ENCODE measurements at places on chromosomes 11 and 22.

DNA sequence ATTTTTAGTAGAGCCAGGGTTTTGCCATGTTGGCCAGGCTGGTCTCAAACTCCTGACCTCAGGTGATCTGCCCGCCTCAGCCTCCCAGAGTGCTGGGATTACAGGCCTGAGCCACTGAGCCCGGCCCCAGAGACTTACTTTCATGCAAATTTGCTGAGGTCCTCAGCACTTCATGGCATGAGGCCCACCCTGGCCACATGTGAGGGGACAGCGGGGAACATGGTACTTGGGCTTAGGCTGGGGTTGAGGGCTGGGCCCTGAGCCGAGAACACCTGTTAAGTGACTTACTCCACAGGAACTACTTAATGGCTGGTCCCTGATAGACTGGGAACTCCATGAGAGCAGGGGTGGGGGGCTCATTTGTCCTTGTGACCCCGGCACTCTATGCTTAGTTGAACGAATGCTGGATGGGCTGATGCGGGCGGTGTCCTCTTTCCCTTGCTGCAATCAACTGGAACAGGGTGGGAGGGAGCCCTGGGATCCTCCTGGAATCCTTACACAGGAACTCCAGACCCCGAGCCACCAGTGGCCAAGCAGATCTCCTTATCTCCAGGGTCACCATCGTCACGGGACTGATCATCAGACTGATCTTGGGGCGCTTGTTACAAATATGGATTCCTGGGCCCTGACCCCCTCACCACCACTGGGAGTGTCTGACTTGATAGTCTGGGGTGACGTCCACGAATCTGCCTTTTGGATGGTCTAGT is 1.0 kb downstream of the VSIG10L2 start:
- no peak for DNase-seq

DNA sequence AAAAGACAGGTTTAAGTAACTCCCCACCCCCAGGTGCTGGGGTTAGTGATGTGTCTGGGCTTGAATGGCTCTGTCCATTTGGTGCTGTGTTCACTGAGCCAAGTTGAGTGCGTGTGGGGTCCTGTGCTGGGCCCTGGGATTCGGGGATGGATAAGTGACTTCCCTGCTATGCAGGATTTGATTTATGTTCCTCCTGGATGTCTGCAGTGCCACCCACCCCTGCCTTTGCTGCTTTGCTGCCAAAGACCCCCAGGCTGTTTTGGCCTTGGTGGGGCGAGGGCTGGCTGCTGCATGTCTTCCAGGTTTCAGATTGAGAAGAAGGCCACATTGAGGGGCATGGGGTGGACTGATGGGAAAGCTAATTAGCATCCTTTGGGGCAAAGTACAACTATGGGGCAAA is 77.9 kb upstream of the PARVG start:
- no peak for DNase-seq

- peak; percentile 18 for DNase-seq
Measured at GRCh38 chr11:120710354-120711131, 199.0 kb downstream of the GRIK4 start.

- no peak for DNase-seq
Measured at GRCh38 chr11:61697078-61697502, 16.9 kb downstream of the DAGLA start.

DNA sequence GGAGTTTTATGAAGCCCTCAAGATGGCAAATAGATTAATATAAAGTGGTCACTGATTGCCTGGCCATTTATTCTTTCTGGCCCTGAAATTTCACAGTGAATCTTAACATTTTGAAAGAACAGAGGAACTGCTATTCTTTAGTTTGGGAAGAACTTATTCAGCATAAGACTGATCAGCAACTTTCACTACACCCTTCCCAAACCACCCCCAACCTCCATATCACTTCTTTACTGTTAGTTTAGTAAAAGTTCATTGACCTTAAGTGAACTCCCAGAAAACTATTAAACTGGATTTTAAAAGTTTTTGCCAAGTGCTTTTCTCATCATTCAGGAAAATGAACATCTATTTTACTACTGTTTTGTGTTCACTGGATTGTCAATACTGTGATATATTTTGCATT is 77.4 kb downstream of the NARS2 start:
- DNase-seq: no peak

DNA sequence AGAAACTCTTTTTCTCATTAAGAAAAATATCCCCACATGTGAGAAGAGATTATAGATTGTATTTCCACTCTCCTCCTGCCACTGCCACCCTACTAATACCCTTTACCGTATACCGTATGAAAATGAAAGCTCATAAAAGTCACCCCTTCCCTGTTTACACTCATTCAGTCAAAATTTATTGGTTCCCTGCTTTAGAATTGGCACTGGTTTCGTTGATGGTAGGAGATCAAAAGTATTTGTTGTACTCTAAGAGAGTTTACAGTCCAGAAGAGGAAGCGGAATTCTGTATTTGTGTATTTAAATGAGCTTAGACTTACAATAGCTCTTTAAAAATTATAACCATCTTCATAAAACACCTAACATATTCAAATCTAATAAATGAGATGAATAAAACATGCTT is 68.2 kb downstream of the BBOX1 start:
- no peak for DNase-seq

DNA sequence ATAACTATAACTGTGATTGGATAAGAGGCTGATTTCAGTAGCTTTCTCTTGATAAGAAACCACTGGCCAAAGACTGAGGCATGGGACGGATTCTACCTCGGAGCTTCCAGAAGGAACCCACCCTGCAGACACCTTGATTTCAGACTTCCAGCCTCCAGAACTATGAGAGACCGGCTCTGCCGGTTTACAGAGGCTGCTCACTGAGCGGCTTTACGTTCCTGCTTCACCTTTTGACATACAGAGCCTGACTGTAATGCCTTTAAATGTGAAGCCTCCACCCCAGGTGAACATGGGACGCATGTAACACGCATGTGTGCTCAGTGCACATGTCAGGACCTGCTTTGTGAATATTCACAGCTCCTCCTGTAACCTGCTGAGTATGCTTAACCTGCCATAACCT is 361.5 kb downstream of the CTTN start:
- DNase-seq: no peak

GRCh38 chr22:19448076-19448607 is 631 bp upstream of the C22orf39 start:
- DNase-seq: no peak

- DNase-seq: no peak
Measured at GRCh38 chr11:96016978-96017502, 93.1 kb upstream of the MTMR2 start.

GRCh38 chr22:37623075-37624016 is 14.7 kb downstream of the GGA1 start:
- no peak for DNase-seq

DNA sequence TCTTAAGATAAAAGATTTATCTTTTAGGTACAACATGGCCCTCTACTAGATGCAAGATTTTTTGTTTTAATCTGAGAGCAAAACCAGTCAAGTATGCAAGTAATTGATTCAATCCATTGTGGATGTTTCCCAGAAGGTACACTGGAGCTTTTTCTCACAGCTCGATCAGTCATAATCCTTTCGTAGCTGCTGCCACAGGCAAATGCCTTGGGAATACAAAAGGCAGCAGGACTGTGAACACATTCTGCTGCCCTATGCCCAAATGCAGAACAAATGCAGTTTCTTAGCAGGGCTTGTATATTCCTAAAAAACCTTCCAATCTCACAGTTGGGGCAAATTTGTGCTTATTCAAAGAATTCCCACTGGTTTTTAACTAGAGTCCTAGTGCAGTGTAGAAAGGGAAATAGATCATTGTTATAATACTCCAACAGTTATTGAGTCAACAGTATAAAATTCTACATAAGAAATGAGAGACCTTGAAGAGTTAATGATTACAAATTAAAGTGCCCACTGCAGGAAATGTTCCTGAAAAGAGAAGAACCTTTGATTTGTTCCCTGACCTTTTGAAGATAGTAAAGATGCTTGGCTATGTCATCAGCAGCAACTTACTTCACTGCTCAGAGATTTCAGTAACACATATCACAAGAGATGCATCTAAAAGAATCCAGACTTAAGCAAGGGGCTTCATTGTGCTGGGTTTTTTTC is 14.1 kb downstream of the LPXN start:
- no peak for DNase-seq

- no peak for DNase-seq
Measured at GRCh38 chr22:27133019-27133431, 475.6 kb downstream of the MIAT start.

DNA sequence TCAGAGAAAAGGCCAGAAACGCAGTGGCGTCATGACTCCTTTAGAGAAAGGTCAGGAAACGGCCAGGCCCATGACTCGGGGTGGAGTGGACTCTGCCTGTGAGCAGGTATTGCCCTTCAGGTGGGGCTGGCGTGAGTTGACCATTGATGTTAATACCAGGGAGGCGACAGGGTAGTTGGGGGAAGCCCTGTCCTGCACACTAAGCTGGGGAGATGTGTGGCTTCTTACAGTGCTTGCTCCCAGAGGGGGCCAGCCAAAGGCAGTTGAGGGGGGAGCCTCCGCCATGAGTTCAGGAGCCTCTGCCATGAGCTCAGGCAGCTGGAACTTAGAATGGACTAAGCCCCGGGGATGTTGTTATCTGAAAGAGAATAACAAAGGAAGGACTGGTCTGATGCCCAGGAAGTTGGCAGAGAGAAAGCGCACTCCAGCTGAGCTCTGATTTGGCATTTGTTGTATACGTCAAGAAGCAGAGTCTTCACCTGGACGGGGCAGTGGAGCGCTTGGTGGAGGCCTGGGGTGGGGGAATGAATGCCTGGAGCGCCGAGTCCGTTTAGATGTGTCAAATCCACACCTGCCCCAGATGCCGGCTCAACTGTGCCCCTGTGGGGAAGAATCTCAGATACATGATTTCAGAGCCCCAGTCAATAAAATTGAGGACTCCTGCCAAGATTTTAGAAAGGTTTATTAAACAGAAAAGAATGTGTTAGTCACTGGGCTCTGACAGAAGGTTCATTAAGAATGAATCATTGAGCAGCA is 222.5 kb downstream of the TBC1D22A start:
- DNase-seq: no peak

- no peak for DNase-seq
Measured at GRCh38 chr11:34379079-34379478, 21.3 kb upstream of the ABTB2 start.

- no peak for DNase-seq
Measured at GRCh38 chr11:6627762-6628241, 8.6 kb upstream of the TPP1 start.

DNA sequence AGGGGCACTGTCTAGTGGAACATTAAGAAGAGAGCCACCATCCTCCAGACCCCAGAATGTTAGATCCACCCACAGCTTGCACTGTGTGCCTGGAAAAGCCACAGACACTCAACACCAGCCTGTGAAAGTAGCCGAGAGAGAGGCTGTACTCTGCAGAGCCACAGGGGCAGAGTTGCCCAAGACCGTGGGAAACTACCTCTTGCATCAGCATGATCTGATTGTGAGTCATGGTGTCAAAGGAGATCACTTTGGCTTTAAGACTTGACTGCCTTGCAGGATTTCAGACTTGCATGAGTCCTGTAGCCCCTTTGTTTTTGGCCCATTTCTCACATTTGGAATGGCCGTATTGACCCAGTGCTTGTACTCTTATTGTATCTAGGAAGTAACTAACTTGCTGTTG is 115.9 kb upstream of the CCDC179 start:
- DNase-seq: no peak

GRCh38 chr11:34052608-34053160 is 1.2 kb downstream of the CAPRIN1 start:
- no peak for DNase-seq

GRCh38 chr11:122832721-122833470 is 5.4 kb upstream of the CRTAM start:
- DNase-seq: no peak

DNA sequence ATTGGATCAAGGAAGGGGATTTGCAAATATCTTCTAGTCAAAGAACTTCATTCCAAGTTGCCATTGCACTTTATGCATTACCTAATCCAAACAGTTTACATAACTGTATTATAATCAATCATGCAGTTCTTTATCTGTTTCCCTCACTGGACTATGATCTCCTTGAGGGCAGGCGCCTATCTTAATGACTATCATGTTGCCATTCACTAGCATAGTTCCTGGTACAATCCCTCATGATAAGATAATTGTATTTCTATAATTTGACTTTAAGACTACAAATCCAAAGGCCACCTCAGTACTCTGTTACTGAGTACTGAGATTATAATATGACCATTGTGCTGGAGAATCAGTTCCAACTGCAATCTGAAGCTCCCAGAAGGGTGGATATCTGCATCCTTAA is 278.7 kb upstream of the CCDC90B start:
- DNase-seq: no peak
